ENCODE measurements at places on chromosomes 13 and 19.

DNA sequence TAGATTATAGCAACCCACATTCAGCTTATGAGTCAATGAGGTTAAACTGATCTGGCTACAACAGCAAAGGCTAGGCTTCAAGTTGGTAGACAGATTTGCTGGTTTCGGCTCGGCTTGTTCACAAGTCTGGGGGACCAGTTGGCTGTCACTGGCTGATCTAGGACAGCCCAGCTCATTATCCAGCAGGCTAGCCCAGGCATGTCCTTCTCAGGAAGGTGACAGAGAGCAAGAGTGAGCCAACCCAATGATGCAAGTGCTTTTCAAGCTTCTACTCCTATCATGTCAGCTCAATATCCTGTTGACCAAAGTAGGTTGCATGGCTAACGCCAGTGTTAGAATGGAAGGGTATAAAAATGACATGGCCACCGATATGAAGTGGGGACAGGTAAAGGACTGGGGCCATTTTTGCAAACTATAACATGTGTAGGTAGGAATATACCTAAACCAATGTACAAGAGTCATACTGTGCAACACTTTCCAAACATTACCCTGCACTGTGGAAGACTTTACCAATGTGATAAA is 220.9 kb upstream of the SOX21 start:
- no peak for DNase-seq

DNA sequence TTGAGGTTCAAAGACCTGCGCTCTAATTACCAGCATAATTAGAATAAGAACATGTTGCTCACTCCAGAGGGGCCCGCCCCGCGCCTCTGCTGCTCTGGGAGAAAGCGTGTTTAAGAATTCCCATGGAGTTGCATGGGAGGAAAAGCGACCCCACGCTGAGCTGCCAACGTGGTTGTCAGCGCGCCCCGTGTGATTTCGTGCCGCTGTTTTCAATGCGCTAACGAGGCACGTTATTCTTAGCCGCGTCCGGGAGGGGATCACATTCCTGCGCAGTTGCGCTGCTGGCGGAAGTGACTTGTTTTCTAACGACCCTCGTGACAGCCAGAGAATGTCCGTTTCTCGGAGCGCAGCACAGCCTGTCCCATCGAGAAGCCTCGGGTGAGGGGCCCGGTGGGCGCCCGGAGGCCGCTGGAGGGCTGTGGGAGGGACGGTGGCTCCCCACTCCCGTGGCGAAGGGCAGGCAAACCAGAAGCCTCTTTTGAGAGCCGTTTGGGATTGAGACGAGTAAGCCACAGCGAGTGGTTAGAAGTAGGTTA is 173.8 kb upstream of the SOX1 start:
- no peak for DNase-seq

- DNase-seq, result no peak
Observed at GRCh38 chr13:30936971-30937370, 4.5 kb downstream of the TEX26 start.

DNA sequence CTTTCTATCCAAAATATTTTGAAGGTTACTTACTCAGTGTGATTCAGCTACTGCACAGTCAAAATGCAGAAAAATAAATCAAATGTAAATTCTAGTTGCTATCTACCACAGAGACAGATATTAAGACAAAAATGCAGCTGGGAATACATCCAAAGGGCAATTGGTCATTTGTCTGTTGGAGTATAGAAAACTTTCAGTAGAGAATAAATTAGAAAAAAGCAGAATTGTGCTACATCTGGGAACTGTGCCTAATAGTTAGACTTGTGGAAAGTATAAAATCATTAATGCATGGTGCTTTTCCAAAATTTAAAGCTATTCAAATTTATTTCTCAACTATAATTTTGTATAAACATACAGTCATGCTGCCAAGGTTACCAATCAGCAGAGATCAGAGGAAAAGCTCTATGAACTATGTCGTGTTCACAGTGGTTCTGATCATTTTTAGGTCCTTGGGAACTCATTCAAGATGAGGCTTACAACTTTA is 1635.8 kb downstream of the PCDH9 start:
- peak; percentile 64 for DNase-seq

DNA sequence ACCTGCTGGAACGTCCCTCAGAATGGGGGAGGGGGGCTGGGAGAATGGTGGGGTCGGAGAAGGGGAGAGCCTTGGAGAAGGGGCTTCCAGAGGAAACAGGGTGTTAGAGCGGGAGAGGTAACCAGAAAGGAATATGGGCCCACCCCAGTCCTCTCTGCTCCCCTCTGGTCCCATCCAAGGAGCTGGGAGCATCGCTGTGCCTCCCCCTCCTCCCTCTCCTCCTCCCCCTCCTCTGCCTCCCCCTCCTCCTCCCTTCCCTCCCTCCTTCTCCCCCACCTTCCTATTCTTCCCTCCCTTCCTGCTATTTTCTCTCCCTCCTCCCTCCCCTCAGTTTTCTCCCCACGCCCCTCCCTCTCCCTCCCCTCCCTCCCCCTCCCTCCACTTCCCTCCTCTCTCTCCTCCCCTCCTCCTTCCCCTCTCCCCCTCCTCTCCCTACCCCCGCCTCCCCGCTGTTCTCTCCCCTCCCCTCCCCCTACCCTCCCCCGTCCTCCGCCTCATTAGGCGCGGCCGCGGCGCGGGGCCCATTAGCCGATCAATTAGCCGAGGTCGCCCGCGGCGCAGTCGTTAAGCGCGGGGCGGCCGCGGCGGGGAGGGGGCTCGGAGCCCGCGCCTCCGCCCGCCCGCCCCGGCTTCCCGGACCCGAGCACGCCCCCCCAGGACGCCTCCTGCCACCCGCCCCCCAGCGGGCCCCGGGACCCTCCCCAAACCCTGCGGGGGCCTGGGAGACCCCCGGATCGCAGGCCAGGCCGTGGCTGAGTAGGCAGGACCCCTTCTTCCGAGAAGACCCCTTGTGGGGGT is 15.4 kb downstream of the TLE5 start:
- DNase-seq, result peak; percentile 26

GRCh38 chr19:4043401-4043800 is 23.3 kb downstream of the ZBTB7A start:
- DNase-seq, result no peak

DNA sequence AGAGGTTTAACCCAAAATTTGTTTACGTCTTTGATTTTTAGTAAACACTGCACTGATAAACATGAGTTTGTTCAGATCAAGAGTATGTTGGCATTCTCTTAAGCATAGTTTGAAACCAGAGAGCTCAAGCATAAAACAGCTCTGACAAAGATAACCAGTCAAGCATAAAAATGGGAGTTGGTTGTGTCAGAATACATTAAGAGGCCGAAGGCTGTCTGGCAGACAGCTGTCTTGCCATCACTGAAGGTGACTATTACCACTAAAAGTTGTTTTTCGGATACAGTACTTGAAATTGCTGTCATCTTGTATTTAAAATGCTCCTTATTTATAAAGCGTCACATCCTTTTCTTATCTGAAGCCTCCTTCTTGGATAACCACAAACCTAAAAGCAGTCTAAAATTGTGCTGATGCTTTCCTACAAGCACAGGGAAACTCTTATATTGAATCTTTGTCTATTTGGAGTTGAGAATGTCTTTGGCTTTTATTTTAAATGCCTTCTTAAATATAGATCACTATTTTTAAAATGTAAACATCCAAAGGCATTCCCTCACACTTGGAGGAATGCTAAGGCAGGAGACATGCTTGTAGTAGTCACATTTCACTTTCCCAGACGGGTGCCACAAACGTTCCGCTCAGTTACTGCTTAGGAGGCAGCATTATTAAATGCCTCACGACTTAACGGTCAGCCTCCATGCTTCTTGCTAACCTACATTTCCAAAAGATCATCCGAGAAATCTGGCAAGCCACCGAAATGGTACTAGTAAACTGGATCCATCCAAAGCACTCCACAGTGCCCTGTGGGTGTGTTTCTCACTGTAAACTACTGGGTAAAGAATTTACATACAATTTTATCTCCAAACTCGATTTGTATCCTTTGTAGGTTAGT is 1.5 kb downstream of the SMAD9 start:
- DNase-seq, result peak; percentile 67

- no peak for DNase-seq
Observed at GRCh38 chr19:3949294-3949693, 16.4 kb downstream of the NMRK2 start.

DNA sequence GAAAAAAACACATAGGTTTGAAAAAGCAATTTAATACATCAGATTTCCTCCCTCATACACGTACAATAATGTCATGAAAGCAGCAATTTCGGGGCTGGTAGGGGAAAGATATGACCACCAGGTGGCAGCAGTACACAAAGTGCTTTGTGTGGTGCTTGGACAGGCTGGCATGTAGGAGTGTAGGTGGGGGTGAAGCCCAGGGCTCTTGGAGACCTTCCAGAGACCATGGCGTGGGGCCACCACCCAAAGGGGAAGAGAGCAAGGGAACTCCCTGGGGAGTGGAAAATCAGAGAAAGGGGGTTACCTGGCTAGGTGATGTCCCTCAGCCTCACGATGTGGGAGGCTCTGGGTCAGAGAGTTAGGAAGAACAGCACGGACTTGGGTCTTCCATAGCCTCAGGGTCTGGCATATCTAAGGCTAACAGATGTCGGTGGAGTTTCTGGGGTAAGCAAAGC is 11.8 kb upstream of the CCNA1 start:
- DNase-seq, result peak; percentile 92

- DNase-seq, result peak; percentile 22
Observed at GRCh38 chr13:64925284-64925683, 2304.9 kb downstream of the PCDH9 start.

- DNase-seq, result no peak
Observed at GRCh38 chr13:30725326-30726085, 9.8 kb upstream of the ALOX5AP start.

Data from adipocyte (in vitro differentiated cells).